ENCODE measurements at places on chromosomes 5 and 9.

GRCh38 chr9:90616806-90617205, 25.8 kb downstream of the DIRAS2 start:
- DNase-seq: no peak

DNA sequence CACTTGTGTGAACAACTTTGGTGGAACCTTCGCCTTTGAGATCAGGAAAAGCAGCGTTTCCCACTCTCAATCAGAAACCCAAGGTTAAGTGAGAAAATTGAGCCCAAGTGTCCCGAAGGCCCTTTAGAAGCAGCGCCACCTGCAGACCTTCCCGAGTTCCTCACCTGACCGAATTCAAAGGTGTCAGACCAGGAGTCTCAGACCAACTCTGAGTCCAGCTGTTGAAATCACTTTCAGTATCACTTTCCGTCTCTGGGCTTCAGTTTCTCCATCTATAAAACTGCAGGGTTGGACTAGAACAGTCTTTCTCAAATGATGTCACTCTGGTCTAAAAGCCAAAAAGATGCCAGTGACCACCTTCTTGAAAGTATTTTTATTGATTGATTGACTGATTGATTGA, 31.7 kb upstream of the GRHPR start:
- DNase-seq: no peak

GRCh38 chr5:135600971-135601381, 22.2 kb upstream of the CXCL14 start:
- DNase-seq: no peak

DNA sequence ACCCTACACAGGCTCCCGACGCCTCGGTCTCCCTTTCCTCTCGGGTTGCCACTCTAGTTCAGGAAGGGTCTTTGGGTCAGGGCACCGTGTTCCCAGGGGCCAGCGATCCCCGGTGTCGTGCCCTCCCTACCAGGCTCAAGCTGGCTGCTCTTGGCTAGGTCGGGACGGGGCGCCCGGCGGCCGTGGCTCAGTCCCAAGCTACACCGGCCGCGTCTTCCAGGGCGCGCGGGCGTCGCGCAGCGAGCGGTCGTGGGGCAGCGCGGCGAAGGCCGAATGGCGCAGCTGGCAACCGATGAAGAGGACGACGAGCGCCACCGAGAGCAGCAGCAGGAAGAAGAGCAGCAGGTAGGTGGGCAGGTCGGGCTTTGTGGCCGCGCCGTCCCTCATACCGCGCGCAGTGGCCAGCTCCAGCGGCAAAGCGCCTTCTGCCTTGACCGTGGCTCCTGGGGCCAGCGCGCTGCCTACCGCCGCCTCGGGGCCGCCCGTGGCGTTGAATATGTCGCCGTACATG, 892 bp downstream of the SMIM32 start:
- no peak for DNase-seq

GRCh38 chr5:179771311-179771895, 22.4 kb upstream of the LTC4S start:
- no peak for DNase-seq

- no peak for DNase-seq
Observed at GRCh38 chr9:69955536-69956355, 87.9 kb upstream of the MAMDC2 start.

DNA sequence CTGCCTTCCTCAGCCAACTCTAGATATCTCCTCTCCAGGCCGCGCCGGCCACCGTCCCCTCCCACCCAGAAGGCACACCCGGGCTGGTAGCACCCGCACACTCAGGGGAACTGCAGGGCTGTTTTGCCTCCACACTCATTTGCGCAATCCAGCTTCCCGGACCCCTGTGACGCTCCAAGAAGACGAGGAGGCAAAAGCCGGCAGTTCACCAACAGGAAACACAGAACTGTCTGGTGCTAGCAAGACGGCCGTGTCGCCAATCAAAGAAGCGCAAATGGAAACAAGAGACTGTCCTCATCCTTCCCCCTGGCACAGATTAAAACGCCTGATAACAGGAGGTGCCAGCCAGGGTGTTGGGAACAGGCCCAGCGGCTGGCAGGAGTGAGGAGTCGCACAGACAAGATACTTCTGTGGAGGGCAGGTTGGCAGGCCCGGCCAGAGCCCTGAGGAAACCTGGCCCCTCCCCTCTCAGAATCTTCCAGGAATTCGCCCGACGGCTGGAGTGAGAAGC, 7.8 kb downstream of the AGPAT2 start:
- DNase-seq: no peak

- no peak for DNase-seq
Observed at GRCh38 chr5:36659411-36659810, 53.0 kb downstream of the SLC1A3 start.

GRCh38 chr5:17129093-17129849, 88.2 kb upstream of the BASP1 start:
- no peak for DNase-seq

- no peak for DNase-seq
Observed at GRCh38 chr5:158869854-158870253, 229.9 kb downstream of the EBF1 start.

GRCh38 chr9:16809912-16810610, 60.4 kb downstream of the BNC2 start:
- DNase-seq: no peak

DNA sequence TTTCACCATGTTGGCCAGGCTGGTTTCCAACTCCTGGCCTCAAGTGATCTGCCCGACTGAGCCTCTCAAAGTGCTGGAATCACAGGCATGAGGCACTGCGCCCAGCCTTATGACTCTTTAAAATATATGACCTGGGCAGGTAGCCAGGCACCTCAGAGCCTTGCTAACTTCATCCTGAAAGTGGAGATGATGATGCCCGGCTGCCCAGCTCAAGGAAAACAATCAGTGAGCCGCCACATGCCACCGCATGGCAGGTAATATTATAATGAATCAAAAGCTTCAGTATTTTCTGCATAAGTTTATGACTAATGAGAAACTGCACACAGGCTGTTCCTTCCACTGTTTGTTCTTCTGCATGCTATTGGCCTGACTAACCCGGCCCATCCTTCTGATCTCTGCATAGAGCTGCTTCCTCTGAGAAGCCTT, 30.4 kb upstream of the DMRT1 start:
- no peak for DNase-seq

DNA sequence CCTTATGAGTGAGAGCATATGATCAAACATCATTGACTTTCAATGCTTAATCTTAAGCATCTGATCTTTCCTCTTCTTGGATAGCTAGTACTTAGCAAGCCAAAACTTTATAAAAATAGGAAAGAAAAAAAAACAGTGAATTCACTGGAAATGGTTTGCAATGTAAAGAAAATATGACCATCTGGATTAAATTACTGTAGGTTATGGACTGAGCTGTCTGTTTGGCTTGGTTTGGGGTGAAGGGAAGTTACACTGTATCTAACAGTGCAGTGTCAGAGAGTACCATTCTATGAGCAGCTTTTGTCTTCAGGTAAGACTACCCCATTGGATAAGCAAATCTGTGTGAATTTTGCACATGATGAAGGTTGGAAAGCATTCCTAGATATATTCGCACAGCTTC, 151.4 kb downstream of the TLE1 start:
- DNase-seq: no peak

- DNase-seq: peak; percentile 86
Observed at GRCh38 chr5:150801117-150801927, 22.8 kb downstream of the SMIM3 start.

GRCh38 chr5:158435161-158435616, 576.2 kb upstream of the CLINT1 start:
- no peak for DNase-seq

DNA sequence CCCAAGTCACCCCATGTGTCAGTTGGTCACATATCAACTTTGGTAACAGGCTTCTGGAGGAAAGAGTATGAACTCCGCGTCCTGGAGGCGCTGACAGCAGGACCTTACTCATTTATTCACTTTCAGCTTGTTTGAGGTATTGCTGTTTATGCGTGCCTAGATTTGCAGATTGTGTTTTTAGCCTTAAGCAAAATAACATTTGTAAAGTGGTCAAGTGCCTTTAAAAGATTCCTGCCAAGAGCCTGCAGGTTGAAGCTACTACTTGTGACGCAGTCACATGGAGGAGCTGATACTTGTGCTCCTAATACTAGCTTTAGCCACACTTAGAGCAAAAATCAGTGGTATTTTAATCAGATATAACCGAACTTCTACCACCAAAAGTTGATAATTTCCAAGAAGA, 351.3 kb downstream of the ADGRV1 start:
- DNase-seq: no peak

- no peak for DNase-seq
Observed at GRCh38 chr9:70012569-70012968, 31.1 kb upstream of the MAMDC2 start.

DNA sequence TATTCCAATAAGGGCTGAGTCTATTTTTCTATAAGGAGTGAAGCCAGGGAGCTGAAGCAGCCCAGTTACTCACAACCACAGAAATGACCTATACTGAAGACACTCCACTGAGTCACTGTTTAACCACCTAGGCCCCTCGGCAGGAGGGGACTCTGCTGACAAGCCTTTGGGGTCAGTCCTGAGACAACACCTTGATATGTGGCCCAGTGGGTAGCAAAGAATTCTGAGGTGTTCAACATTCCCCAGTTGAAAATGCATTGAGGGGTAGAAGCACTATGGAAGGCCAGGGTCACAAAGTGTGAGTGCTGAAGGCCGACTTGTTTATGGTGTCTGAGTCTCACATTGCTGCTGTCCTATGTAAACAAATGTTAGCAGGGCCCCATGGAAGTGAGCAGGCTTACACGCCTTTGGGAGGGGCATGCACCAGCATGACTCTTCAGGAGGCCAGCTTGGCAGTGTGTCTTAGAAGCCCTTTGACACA, 112.6 kb upstream of the NFIL3 start:
- DNase-seq: peak; percentile 40

GRCh38 chr5:35860686-35861085, 4.0 kb downstream of the IL7R start:
- DNase-seq: no peak

DNA sequence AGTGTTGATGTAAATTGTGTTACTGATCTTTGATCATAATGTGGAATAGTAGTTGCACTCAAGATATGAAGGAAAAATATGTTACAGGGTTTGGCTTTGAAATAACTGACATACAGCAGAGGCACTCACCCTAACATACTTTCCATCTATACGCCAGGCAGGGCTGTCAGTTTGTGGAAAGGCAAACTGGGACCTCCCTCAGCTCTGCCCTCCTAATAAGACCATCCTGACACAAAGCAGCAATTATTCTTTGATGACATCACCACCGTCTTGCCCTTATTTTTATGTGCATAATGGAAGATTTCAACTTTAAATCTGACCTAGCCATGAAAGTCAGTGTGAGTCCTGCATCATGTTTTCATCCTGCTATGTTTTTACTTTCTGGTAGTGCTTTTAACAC, 42.9 kb downstream of the ITGA1 start:
- DNase-seq: no peak

DNA sequence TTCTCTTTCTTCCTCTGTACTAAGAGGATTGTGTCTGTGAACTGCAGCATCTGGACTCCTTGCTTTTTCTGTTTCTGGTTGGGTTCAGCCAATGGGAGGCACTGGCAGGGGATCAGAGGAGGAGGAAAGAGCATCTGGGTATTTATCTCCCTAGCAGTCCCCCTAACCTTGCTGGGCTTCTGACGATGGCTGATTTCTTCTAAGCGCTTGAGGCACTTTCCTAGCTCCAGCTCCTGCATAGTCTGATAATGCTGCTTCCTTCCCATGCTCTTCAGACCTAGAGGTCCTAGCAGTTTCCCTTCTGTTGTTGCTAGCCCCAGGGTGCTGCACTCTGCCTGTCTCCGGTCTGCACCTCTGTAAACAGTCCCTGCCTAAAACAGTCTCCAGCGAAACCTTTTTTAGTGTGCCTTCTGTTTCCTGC, 225.1 kb downstream of the PDZD2 start:
- no peak for DNase-seq

- peak; percentile 77 for DNase-seq
Observed at GRCh38 chr5:139482050-139482889, at the start of gene STING1. TSS of gene STING1 (minus strand) at chr5:139482758. CDS start at chr5:139481704, 1,054 bp downstream.

GRCh38 chr9:32698706-32699277, 63.3 kb upstream of the TAF1L start:
- no peak for DNase-seq

- DNase-seq: no peak
Observed at GRCh38 chr9:138006576-138007233, 129.1 kb downstream of the CACNA1B start.

GRCh38 chr9:18238752-18239447, 235.1 kb upstream of the ADAMTSL1 start:
- no peak for DNase-seq

DNA sequence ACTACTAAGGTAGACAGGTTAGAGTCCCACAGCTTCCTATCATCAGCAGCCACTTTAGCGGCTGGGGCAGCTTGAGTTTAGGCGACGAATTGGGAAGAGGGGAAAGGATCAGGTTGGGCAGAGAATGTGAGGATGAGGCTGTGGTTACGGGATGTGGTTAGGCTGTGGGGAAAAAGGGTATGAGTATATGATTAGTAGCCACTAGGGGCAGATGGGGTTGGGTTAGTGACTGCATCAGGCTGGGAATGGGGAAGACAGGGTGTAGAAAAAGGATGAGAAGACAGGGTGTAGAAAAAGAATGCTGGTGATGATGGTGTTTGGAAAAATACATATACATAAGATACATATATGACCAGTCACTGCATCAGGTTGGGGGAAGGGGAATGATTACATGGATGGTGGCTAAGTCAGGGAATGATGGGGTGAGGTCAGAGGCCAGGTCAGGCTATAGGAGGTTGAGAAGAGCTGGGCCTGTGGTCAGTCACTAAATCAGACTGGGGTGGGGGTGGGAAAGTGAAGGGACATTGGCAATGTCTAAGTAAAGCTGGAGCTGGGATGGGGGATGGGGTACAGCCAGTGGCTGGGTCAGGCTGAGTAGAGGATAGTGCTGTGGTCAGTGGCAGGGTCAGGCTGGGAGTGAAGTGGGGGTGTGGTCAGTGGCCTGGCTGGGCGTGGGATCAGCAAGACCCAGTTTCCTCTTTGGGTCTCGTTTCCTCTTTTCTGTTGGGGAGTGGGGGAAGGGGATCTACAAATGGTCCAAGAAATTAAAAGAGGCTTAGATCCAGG, 2.1 kb downstream of the TLN1 start:
- peak; percentile 38 for DNase-seq

GRCh38 chr9:93830012-93830596, 125.1 kb downstream of the BARX1 start:
- DNase-seq: no peak

- no peak for DNase-seq
Observed at GRCh38 chr5:145689235-145689634, 145.9 kb downstream of the PRELID2 start.
